Activated CD4-positive, alpha-beta memory T cell treated with anti-CD3 and anti-CD28 coated beads, Interleukin-2, amount 10 ng/mL, durations not matched to agents 7 days and 5 days (primary cell): ENCODE measurements at places on chromosomes 5 and 9.

DNA sequence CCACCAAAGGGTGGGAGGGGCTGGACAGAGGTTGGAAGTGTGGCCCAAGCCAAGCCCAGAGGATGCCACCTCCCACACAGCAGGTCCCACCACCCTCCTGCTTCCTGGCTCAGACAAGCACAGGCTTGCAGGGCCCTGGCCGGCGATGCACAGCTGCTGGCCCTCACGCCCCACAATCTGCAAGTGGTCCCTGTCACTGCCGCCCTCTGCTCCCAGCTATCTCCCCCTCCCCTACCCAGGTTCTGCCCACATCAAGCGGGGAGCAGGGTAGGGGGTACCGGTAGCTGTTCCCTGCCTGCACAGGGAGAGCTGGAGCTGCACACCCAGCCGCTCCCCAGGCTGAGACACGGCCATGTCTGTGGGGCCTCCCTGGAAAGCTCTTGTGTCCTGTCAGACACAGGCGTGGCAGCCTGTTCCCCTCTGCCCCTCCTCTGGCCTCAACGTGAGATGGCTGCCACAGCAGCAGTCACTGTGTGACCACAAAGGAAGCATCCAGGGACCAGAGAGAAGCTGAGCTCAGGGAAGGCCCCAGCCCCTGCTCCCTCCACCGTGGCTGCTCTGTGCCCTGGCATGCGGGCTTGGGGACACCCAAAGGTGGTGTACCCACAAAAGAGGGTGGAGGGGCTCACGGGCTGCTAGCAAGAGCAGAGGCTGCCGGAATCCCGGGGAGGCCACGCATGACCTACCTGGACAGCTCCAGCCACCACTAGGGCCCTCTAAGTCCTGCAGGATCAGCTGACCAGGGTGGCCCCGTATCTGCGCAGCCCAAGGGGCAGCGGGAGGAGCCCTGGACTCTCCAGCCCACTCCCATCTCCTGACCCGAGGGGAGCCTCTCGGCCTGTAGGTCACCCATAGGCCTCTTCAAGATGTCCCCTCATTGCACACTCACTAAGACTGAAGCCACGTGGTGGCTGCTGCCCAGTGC lies 10.9 kb upstream of the ZDHHC11 start:
- DNase-seq = no peak

- DNase-seq = no peak
Measured at GRCh38 chr9:85339338-85339737, 402.4 kb downstream of the AGTPBP1 start.

DNA sequence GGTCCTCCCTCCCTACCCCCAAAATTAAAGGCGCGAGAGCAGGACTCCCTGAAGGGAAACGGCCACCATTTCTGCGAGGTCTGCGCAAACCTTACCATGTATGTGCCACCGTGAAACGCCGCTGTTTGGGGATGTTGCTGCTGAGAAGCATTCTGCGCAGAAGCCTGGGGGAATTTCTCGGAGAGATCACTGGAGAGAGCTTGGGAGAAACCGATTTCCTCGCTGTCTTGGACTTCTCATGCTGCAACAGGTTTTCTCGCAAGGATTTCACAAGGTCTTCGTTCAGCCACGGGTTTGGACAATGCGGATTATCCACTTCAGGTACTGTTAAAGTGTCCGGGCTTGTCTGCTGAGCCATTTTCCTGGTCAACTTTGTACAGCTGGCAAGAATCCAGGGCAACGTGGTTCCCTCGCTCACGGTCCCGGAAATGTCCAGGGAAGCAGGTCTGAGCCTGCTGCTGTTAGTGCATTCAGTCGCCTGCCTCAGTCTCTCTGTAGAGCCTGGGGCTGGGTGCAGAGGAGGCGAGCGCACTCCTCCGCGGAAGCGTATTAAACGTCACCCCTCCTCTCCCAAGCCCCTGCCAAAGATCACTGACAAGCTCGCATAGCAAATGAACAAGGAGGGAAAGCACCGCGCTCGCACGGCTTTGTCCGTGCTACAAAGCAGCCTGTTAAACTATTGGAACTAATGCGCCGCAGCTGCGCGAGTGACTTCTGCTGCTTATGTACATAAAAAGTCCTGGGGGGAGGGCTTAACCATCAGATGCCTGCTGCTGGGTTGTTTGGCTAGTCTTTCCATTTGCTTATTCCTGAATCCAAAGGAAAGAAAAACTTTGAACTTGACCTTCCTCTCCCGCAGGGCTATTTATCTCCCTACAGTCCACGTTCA lies 125.1 kb downstream of the PDE4D start:
- DNase-seq = no peak

- DNase-seq = no peak
Measured at GRCh38 chr5:36492984-36493654, 113.3 kb upstream of the SLC1A3 start.

- DNase-seq = no peak
Measured at GRCh38 chr5:17720071-17720470, 85.8 kb downstream of the TAF11L14 start.

GRCh38 chr9:72627956-72628540 lies 106.6 kb downstream of the TMC1 start:
- DNase-seq = no peak

DNA sequence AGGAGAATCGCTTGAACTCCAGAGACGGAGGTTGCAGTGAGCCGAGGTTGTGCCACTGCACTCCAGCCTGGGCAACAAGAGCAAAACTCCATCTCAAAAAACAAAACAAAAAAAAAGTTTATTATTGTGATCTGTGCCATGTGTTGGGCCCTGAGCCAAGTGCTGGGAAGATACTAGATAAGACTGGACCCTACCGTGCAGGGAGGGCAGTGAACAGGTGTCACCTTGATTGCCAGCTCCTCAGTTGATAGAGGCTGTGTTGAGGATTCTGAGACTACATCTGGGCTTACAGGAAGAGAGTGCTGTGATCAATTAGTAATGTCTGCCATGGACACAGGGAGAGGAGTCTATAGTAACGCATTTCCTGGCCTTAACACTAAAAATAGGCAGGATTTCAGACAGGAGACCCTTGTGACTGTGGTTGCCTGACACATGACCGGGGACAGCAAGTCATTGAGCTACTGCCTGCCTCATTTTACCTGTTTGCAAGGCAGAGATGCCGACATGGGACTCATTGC lies 201.5 kb downstream of the C9orf50 start:
- no peak for DNase-seq

- no peak for DNase-seq
Measured at GRCh38 chr9:125440411-125440810, 178.8 kb downstream of the GAPVD1 start.

GRCh38 chr5:35029333-35029732 lies 18.4 kb downstream of the AGXT2 start:
- DNase-seq = no peak

- no peak for DNase-seq
Measured at GRCh38 chr9:15357050-15357653, 50.1 kb upstream of the TTC39B start.

DNA sequence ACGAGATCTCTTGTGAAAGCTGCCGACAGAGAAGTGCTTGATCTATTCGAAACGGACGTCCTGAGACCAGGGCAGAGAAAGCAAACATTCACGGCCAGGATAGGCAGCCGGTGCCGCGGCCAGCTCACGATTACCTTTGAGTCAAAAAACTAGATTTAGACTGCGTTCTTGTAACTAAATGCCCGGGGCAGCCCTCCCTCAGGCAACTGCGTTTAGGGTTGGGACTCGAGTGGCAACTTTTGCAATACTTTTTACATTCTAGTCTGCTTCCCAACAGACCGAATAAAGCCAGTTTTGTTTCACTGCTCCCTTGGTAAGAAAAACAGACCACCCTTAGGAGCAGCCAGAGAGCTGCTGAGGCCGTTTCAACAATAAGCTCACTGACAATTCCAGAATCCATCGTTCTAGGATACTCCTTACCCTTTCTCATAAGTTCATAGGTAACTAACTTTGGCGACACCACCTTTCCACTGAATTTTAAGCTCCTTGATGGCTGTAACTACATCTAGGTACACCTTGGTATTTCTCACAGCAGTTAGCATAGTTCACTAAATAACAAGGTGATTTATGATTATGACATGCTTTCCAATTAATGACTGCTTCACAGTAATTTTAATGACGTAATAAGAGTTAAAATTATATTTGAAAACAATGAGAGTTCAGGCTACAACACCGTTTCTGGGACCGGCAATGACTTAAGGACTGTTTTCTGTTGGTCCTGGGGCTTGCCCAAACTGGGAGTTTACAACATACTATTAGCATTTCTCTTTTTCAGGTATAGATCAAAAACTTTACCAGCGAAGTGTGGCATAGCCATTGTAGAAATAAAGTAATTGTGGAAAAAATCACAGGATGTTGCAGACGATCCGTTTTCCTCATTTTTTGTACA lies 899 bp upstream of the RAPGEF6 start:
- no peak for DNase-seq

- no peak for DNase-seq
Measured at GRCh38 chr9:127928676-127929624, 1.6 kb downstream of the PIP5KL1 start.

DNA sequence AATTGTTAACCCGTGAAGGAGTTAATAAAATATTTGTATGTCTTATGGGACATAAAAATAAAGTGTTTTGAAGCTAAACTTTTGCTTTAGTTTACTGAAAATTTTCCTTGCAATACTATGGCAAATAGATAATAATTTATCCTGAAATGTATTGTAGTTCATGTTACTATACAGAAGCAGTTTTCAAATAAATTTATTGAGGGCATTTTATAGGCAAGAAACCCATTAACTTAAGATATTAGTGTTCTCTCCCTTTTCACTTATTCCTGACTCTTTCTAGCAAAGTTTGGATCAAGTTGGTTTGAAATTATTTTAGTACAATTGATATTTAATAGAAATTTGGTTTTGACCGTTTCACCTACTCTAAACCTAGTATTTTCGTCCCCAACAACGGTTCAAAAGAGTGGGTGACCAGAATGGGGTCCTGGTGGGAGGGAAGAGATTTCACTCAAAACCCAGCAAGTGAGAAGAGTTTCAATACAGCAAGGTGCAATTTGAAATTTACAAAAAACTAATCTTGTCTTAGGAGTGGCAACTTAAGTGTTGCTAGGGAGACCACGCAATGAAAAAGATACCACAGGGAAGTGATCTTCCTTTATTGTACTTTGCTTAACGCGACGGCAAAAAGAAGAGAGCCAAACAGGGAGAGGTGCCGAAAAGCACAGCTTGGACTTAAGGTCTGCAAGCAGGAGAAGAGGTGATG lies 28.4 kb downstream of the NR2F1 start:
- no peak for DNase-seq

DNA sequence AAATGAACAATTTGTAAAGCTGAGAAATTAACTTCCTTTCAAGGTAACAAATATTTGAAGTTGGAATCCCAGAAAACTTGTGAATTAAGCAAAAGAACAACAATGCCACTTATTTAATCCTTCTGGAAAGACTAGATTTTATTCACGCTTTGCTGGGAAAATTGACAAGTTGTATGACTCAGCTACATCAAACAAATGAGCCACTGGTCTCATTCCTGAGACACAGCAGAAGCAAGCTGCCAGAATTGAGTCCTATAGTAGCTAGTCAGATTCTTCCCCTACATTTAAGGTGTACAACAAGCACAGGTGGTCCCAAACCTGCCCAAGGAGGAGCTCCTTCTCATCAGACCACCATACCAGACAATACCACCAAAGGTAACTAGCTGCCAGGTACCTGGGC lies 280.7 kb downstream of the SPOCK1 start:
- no peak for DNase-seq

- DNase-seq = no peak
Measured at GRCh38 chr5:13601112-13601511, 343.4 kb downstream of the DNAH5 start.
